DMS79 treated with DMSO at 0.1 percent for 48 hours (cell line): ENCODE measurements at places on chromosomes 4 and X.

- DNase-seq, result no peak
Observed at GRCh38 chrX:55638933-55639332, 15.7 kb downstream of the FOXR2 start.

- no peak for DNase-seq
Observed at GRCh38 chrX:23820235-23820782, 37.3 kb downstream of the SAT1 start.

DNA sequence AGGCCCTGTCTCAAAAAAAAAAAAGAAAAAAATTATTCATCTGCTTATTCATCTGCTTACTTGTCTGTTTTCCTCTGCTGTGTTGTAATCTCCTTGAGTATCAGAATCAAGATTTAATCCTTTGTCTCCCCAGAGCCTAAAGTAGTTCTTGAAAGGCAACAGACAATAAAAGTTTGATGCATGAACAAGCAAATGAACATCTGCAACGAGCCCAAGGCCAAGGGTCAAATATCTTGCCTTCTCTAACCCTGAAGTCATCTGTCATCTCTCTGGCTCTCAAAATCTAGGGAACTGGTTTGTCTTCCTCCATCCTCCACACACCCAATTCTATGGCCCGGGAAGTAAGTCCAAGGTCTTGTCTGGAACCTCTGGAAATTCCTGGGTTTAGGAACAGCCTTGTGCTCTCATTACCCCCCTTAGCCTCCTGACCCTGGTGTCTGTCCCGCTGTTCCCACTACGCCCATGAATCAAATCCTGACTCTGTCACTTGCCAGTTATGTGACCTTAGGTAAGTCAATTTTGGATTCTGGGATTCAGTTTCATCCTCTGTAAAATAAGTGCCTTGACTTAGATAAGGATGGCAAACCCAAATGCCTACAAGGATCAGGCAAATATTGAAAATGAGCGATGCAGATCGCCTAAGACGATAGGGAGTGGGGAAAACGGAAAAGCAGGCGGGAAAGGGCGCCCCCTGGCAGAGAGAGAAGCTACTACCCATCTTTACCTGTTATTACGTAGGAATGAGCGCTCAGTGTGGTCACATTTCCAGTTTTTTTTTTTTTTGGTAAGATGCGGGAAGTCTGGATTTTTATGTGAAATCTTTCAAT lies 102.7 kb upstream of the DHX15 start:
- no peak for DNase-seq

GRCh38 chr4:108466936-108467902 lies 153.2 kb upstream of the RPL34 start:
- DNase-seq, result peak; percentile 9

DNA sequence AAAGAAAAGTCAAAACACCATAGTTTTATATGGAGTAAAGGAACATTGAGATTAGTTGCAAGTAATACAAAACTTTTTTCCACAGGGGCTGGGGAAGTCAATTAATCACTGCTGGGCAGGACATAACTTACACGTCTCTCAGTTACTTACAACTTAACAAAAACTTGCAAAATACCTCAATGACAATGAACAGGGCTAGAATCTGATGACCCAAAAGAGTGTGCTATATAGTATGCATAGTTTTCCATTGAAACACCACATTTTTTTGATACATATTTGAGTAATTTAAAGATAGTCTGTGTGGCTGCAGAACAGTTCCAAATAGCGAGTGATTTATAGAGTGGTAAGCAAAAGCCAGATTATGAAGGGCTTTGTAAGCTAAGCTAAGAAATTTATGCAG lies 172.3 kb upstream of the TRPC5 start:
- DNase-seq, result no peak

GRCh38 chrX:21958916-21959315 lies 18.4 kb downstream of the SMS start:
- no peak for DNase-seq
